A172 (cell line): ENCODE measurements at places on chromosomes 5 and 9.

DNA sequence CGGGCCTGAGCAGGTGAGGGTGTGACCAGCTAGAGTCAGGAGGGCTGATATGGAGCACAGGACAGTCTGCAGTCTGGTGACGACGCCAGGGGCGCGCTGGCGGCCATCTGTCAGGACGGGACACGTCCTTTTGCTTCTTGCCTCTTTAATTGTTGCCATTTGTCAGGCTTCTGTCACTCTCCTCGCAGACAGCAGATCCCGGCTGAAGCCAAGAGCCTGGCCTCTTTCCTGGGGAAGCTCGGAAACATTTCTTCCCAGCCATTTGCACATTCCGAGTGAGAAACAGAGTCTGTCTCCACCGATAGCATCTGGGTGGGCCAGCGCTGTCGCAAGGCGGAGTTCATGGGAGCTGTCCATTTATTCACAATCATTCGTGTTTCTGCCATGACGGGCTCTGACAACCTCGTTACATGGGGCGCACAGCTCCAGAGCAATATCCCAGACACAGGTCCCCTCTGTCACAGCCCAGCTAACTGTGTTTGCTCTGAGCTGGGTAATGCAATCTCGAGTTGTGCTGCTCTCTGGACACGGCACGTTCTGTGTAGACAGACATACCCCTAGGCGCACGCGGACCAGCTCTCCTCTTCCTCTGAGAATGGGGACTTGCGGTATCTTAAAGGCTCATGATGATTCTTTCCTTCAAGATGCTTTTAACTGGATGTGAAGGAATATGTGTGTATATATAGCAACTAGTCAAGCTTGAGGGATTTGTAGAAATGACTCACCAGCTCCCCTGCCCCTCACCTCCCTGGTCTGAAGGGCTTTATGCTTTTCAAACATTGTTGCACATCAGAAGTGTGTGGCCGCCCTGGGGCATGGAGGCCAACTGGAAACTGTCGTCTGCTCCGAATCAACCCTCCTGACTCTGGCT is 105.3 kb upstream of the FCN2 start:
- peak; percentile 91 for DNase-seq

DNA sequence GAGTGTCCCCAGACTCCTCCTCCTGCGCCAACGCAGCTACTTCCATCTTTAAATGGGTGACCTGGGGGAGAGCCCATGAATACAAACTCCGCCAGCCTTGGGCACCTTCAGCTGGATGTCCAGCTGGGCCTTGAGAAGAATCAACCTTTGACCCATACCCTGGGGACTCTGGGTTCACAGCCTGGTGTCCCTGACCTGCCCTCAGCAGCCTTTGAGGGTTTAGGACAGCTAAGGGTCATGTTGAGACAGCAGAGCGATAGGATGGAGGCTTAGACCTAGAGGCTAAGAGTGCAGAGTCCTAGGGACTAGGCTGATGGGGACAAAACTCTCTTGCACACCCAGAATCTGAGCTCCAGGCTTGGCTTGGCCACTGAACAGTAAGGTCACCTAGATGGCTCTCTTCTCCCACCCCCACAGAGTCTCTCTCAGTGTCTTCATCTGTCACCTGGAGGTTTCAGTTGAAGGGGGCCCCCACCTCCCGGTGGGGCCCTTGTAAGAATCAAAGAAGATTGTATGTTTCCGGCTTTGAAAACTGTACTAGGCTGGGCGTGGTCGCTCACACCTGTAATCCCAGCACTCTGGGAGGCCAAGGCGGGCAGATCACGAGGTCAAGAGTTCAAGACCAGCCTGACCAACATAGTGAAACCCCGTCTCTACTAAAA is 6.7 kb upstream of the AQP3 start:
- no peak for DNase-seq

DNA sequence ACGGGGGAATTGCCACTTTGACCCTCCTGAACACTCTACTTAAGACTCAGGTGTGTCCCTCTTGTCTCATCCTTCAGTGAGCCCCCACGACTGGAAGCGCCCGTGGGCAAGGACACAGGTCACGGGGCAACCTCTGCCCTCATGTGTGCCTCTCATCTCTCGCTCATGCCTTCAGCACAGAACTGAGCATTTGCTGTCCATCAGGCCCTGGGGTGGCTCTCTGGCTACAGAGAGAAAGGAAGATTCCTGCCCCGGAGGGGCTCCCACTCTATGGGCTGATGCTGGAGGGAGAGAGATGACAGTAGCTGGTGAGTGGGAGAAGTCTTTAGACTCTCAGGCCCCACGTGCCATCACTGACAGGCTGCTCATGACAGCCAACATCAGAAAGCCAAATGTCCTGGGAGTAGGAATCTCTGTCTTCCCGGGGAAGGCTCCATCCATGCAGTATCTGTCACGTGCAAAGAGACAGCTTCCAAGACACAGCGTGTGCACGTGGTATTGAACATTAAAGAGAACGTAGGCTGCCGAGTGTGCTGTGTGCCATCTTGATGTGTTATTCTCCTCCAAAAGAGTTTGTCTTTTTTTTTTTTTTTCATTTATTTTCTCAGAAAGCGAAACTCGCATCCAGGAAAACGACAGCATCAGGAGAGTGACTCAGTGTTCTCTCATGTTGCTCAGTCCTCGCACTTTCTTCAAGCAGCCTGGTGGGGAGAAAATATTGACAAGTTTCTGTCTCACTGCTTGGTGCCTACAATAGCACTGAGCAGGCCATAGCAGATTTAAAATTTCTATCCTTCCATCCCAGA is 190.5 kb downstream of the GAS1 start:
- DNase-seq, result no peak

- peak; percentile 30 for DNase-seq
Observed at GRCh38 chr5:165334201-165334600, 1828.8 kb downstream of the MAT2B start.

GRCh38 chr5:102933721-102934459 is 178.8 kb downstream of the PAM start:
- no peak for DNase-seq

DNA sequence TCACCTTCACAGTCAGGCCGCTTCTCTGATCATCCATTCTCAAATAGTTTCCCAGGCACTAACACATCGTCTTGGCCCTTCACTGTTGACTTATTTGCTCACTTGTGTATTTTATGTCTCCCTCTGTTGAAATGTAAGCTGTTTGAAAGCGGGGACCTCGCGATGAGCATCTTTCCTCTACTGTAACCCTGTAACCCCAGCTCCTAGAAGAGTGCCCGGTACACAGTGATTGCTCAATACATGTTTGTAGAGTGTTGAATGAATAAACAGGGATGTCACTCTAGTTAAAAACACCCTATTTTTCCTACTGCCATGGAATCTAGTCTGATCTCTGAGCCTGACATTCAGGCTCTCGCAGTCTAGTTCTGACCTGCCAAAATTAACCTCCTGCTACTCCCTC is 150.8 kb downstream of the TTLL11 start:
- DNase-seq, result no peak
